Activated CD8-positive, alpha-beta memory T cell treated with anti-CD3 and anti-CD28 coated beads, Interleukin-2, amount 10 ng/mL, durations not matched to agents 7 days and 5 days (primary cell): ENCODE measurements at places on chromosomes 3 and 15.
A peak's percentile ranks its signal among the peaks of the same experiment; 100 is the strongest.

DNA sequence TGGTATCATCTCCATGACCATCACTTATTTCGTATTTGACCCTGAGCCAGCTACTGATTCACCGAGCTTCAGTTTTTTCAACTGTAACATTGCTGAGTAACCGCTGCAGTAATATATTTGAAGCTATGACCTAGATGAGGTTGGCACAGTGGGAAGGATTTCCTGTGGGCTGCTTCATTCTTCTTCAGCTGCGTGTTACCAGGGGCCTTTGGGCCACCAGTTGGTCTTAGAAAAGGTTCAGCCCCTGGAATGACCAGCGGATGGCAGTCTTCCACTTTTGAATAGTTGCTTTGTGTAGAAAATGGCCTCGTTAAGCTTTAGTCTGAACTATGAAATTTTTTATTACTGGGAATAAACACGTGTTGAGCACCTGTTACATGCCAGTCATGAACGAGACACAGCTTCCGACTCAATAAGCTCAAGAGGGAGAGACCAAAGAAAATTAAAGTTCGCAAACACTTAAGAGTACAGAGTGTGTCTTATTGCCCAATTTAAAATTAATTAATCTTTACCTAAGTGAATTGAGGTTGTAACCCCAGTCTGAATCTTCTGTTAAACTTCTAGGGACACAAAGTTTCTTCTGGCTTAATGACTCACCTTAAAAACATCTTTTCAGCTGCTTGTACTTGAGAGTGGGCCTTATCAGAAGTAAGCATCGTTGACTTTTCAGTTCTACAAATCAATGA, 57.6 kb upstream of the NR2E3 start:
- DNase-seq, result peak; percentile 70

DNA sequence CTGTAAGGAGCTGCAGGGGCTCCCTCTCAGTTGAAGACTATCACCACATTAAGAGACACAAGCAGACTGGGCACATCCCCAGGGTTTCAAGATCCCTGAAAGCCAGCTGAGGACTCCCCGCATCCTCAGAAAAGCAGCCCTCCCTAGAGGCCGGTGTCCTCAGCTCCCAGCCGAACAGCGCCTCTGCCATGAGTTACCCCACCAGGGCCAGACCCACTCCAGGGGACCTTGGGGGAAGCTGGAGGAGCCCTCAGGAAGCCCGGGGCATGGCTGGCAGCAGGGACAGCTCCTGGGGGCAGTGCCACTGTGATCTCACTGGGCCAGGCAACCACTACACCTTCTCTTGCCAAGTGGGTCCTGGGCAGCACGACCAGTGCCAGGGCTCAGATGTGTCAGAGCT, 8.1 kb downstream of the KLF15 start:
- DNase-seq, result no peak

GRCh38 chr15:45351227-45351626, 27.1 kb downstream of the GATM start:
- no peak for DNase-seq

GRCh38 chr15:34335176-34336032, 2.2 kb downstream of the SLC12A6 start:
- no peak for DNase-seq

DNA sequence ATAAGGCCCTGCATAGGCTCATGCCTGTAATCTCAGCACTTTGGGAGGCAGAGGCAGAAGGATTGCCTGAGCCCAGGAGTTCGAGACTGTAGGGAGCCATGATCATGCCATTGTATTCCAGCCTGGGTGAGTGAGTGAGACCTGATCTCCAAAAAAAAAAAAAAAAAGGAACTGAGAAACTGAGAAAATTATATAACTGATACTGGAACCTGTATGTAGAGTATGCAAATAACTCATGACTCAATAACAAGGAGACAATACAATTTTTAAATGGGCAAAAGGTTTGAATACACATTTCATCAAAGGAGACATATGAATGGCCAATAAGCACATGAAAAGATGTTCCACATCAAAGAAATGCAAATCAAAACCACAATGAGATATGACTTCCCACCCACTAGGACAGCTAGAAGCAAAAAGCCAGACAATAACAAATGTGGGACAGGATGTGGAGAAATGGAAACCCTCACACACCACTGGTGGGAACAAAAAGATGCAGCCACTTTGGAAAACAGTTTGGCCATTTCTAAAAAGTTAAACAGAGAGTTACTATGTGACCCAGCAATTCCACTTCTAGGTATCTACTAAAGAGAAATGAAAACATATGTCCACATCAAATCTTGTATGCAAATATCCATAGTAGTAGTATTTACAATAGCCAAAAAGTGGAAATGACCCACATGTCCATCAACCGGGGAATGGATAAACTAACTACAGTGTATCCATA, 70.7 kb downstream of the IQSEC1 start:
- no peak for DNase-seq

DNA sequence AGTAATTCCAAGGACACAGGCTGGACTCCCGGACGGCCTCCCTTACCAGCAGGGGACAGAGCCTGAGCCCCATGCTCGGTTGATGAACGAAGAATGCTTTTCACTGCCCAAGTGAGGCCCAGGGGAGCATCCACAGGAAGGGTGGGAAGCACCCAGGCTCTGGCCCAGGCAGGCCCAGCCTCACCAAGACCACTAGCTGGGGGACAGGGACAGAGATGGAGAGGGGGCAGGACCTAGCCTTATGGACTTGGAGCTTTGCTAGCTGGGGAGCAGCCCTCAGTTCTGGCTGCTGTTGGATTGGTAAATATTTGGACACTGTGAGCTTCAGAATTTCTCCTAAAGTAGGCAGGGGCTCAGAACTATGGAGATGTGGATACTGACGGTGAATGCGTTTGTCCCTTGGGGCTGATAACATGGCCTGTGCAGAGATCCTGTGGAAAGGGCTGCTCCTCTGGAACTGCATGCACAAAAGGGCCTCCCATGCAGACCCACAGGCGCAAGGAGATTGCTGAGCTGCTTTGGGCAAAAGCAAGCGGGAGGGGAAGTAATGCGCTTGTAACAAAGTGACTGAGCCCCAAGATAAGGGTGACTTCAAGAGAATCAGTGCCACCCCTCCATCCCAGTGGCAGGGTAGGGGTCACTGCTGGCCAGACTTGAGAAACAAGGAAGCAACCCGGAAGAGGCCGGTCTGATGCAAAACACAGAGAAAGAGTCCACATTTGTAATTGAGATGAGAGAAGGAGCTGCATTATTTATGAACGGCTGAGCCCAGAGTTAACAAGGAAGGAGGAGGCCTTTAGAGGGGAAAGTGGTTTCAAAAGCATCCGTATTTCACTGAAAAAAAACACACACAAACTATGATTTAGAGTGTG, 70.1 kb upstream of the MEF2A start:
- DNase-seq, result no peak

- peak; percentile 85 for DNase-seq
These were observed 139.3 kb downstream of the FOXP1 start for GRCh38 chr3:71444028-71444860.

- DNase-seq, result no peak
These were observed 202.6 kb downstream of the MEX3B start for GRCh38 chr15:81843226-81843625.

GRCh38 chr3:50444213-50444612, 59.2 kb downstream of the CACNA2D2 start:
- no peak for DNase-seq

DNA sequence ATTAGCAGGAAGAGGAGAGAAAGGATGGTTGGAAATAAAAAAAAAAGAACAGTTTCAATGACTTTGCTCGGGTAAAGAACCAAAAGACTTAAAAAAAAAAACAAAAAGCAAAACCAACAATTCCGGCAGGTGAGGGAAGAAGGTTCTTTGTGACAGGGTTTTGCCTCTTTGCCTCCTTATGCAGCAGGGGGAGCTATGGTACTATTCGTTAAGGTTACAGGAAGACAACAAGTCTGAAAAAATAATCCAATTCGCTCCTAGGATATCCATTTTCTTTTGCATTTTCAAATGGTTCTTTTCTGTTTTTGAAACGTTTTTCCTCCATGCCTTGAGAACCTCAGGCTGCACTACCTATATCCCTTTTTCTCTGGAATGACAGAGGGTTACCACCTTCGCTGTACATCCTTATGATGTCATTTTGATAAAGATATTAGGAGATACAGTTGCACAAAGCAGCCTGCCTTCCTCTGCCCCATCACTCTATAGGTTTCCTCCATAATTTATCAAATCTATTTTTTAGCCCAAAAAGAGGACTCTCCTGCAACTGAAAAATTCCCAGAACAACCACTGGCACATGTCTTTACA, 55.0 kb downstream of the CFAP20DC start:
- peak; percentile 44 for DNase-seq

DNA sequence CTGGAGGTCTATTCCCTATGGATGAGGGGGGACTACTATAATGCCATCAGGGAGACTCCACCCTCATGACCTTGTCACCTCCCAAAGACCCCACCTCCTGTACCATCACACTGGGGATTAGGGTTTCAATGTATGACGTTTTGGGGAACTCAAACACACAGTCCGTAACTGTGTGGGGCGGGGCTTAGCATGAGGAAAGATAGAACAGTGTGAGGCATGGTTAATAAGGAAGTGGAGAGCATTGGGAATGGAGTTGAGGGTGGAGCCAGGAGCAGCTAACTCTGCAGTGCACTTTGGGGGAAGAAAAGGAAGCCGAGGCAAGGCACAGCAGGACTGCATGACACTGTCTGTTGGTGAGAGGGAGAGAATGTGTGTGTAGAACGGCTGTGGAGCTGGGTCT, 90.9 kb upstream of the AGBL1 start:
- DNase-seq, result no peak

- DNase-seq, result no peak
These were observed 77.5 kb upstream of the ABI3BP start for GRCh38 chr3:101070799-101071121.

GRCh38 chr3:176633511-176633910, 563.8 kb downstream of the TBL1XR1 start:
- no peak for DNase-seq

GRCh38 chr15:96316953-96317629, 13.4 kb upstream of the NR2F2 start:
- no peak for DNase-seq

GRCh38 chr3:197007296-197007940, 22.2 kb downstream of the MELTF start:
- no peak for DNase-seq

GRCh38 chr3:101709126-101709525, 15.3 kb upstream of the CEP97 start:
- no peak for DNase-seq

DNA sequence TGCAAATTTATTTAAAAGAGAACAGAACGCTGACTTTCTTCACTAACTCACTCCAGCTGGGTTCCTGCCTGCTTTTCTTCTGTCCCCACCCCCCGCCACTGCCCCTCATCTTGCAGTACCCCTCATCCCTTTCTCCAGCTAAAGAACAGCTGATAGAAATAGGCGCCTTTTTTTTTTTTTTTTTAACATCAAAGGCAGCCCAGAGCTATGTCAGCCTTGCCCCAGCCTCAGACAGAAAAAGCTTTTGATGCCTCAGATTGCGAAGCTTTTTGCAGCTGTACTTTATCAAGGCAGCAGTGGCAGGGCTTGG, 1.8 kb downstream of the CADPS start:
- DNase-seq, result no peak

DNA sequence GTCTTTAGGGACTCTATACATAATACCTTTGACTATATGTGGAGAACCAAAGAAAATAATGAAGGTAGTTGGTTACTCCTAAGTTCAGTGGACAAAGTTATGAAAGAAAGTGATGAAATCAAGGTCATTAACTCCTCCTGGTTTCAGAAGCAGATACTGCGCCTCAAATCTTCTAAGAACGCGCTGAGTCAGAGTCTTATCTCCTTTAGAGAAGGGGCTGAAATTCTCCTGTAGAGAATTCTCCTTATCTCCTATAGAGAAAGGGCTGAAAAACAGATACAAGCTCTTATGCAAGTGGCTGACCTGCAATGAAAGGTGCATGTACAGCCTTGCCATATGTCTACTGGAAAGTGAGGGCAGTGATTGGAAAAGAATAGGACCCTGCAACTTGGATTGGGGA, 824.2 kb downstream of the NSUN3 start:
- no peak for DNase-seq

- no peak for DNase-seq
These were observed 127.3 kb downstream of the PPM1L start for GRCh38 chr3:160883373-160883772.

DNA sequence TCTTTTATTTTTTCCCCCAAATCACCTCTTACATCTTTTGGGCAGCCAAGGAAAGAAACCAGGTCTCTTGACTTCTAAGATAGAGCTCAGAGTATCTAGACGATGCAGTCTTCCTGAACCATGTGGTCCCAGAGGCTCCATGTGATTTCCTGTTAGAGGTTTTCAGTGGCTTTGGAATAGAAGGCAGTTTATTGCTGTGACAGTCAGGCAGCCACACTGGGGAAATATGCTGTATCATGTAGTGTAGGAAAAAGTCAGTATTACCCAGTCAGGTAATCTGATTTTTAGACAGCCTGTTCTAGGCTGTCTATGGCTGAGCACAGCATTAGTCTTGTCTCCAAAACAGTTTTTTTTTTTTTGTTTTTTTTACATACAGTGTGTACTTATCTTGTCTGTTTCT, 294.3 kb downstream of the THSD4 start:
- no peak for DNase-seq

DNA sequence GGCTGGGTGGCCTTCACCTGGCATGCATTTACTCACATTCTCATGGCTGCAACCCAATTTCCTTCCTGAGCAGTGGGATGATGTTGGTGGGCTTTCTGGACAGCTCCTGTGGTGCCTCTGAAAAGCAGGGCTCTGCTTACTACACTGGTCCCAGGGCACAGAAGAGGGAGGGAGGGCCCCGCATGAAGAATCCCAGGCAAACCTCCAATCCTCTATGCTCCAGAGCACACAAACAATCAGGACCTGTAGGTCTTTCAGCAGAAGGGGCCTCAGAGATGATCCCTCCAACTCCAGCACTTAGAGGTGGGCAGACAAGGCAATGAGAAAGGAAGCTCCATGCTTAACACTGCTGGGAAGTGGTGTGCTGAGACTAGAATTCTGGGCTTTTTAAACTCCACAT, 231.7 kb upstream of the ICE2 start:
- DNase-seq, result no peak

DNA sequence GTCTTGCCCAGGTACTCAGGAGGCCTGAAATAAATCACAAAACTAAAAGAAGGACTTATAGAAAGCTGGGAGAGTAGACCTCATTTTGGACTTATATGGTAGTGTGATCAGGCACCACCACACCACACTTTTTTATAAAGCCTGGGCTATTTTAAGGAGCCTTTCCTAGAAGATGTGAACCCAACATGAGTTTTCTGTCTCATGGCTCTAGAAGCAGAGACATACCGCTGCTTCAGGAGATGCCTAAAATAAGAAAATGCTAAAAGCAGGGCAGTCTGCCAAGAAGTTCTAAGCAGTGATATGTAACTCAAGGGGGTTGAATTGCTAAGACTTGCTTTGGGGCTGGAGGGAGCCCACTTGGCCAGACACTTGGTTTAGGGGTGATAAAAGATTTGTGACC, 49.6 kb downstream of the SUMF1 start:
- DNase-seq, result no peak

DNA sequence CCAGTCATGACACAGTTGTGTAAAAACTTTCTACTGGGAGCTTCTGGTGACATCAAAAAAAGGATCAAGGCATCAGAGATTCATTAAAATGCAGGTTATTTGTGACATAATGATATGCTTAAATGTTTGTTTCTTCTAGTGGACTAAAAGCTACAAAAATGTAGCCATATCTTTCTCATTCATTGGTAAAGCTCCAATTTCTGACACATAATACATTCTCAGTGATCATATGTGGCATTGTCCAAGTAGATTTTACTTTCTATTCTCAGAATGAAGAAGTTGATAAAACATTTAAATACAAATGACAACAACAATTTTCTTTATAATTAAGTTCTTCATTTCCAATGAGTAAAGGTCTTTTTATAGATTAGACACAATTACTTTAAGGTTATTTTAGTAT, 71.0 kb upstream of the ARHGEF26 start:
- no peak for DNase-seq
